ENCODE measurements at places on chromosomes 7 and 10.
A peak's percentile ranks its signal among the peaks of the same experiment; 100 is the strongest.

DNA sequence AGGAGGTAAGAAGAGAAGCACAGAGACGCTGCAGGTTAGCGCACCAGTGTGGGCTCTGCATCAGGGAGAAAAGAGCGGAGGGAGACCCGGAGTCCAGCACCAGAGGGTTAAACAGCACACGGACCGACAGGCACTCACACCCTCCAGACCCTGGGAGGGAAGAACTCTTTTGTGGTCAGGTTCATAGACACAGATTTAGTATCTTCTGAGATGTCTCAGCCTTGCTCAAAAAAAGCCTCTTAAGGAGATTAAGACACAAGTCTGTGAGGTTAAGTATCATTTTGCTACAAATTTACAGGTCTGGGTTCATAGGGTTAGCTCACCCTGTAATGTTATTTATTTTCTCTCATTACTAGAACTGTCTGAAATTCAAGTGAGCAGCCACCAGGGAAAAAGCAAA, 16.8 kb upstream of the NDST2 start:
- no peak for DNase-seq

DNA sequence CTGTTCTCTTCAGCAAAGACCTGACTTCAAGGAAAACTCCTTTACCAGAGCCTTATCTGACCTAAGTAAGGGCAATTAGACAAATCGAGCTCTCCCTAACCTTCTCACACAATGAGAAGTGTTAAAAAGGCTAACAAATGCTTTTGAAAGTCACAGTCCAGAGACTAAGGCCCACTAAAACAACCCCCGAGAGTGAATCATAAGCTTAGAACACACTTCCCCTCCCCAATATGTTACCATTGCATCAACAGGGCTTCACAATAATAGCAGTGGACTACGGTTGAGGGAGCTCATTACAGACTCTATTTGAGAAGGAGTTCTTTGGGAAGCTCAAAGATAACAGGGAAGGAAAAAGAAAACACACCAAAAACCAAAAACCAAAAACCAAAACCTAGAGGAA, 28.6 kb upstream of the ZEB1 start:
- no peak for DNase-seq

DNA sequence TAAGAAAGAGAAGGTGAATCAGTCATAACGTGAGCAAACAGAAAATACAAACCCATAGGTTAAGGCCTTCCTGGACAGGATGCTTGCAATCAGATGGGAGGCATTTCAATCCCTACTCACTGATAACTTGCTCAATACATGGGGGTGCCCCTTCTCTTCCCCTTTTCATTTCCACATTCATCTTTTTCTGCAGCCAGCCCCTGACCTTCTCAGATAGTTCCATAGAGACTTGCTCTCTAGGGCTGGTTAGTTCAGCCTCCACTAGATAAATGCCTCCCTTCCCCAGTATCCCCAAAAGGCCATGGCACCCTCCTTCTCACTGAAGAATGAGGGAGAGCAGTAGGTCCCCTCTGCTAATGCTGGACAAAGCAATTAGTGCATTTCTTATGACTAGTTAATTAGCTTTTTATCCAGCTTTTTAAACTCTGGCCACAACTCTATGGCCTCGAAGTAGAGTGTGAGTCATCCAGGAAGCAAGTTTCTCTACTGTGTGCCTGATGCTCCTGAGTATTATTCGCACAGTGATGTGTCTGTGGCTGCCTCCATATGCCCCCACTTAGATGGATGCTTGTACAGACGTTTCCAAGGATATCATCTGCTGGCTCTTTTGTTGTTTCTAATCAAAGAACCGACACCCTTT, 12.7 kb downstream of the CHN2 start:
- no peak for DNase-seq

DNA sequence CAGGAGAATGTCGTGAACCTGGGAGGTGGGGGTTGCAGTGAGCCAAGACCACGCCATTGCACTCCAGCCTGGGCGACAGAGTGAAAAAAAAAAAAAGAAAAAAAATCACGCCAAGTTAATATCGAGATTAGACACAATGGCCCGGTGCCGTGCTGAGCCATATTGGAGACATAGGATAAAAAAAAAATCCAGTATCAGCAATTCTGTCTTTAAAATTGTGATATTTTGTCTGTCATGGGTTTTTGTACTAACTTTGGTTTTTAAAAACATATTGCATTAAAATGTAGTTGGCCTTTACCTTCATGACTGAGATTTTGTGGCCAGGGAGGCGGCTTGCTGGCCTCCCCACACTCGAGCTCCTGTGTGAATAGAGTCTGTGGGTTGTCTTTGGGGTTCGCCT, 62.8 kb upstream of the PITRM1 start:
- no peak for DNase-seq

GRCh38 chr7:112084520-112084971, 121.7 kb downstream of the DOCK4 start:
- DNase-seq = no peak

DNA sequence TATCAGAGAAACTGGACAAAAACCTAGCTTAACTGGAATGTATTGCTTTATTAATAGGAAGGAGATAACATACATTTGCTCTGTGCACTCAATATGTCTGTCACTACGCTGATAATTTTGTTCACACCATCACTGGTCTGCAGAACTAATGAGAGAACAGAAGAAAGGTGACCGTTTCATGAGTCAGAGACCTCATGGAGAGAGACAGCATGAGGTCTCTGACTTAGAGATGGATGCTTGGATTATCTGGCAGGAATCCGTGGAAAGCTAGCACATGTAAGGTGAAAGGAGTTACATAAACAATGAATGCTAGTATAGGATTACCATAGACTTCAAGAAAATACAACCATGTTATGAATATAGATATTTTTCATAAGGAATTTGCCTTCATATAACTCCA, 947.3 kb downstream of the IPMK start:
- no peak for DNase-seq

GRCh38 chr10:14602807-14603533, 171.7 kb downstream of the FAM107B start:
- no peak for DNase-seq

DNA sequence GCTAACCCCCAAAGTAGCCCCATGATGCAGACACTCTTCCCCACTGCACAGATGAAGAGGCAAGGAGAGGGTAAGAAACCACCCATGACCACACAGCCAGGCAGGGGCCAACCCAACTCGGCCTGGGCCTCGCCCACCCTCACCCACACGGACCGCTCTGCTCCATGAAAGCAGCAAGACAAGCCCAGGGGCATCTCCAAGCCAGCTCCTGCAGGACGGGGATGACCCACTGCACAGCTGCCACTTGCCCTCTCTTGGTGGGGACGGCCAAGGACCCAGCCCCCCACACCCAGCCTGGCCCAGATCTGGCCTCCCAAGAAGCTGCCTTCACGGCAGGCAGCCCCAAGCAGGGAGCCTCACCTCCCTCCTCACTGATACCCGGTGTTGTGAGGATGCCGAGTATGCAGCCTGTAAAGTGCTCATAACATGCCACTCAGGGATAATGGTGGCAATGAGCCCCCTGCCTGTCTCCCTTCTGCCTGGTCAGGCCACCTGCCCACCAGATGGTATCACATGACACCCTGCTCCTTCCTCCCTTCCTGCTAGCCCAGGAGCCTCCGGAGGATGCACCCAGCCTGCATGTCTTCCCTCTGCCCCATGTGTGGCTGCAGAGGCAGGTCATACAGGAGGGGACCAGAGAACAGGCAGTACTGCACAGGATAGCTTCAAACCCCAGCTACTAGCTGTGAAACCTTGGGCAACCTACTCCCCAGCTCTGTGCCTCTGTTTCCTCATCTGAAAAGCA, 23.3 kb downstream of the OGDHL start:
- no peak for DNase-seq

DNA sequence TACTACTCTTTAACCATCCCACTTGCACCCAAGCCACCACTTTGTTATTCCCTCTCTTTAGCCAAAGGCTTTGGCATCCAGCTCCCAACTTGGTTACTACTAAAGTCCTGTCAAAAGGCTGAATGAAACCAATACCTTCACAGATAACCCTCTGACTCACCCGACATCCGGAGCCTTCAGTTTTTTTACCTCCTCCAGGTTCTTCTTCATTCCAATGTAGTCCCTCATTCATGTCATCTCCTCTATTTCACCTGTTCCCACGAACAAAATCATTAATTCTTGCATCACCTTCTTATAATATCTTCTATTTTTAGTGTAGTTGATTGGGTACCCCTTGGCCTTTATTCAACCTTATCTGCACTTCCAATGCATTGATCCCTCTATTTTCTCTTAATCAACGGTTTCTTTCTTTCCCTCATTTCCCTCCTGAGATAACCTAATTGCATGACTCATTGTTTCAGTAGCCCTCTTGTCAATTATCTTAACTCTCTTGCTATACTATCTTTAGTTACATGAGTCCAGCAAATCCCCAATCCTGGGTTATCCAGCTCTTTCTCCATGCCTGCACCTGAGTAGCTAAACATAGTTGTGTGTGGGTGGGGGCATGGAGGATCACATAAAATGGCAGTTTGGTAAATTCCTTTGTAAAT, 87.2 kb upstream of the COL1A2 start:
- no peak for DNase-seq

DNA sequence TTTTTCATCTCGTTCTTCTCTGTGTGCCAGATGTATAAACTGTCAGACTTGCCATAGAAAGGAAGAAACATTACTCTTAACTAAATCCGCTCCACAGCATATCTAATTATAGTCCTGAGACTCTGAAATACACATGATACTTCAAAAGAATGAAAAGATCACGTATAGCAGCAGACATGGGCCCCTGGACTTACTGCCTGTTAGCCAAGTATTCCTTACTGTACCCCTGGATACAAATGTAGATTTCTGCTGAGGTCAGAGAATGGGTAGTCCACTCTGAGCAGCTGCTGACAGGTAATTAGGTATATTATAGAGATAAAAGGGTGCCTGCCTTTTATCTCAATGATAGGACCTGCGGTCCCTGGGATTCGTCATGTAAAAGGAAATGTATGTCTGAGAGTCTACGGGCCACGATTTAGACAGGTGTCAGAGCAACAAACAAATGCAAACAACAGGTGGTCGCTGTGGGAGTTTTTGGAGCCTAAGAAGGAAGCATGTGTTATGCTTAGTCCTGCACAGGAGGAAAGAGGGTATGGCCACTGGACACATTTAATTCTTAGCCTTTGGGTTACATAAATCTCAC, 69.4 kb downstream of the VOPP1 start:
- DNase-seq = no peak

GRCh38 chr10:128128582-128128981, 2.4 kb upstream of the MKI67 start:
- no peak for DNase-seq

DNA sequence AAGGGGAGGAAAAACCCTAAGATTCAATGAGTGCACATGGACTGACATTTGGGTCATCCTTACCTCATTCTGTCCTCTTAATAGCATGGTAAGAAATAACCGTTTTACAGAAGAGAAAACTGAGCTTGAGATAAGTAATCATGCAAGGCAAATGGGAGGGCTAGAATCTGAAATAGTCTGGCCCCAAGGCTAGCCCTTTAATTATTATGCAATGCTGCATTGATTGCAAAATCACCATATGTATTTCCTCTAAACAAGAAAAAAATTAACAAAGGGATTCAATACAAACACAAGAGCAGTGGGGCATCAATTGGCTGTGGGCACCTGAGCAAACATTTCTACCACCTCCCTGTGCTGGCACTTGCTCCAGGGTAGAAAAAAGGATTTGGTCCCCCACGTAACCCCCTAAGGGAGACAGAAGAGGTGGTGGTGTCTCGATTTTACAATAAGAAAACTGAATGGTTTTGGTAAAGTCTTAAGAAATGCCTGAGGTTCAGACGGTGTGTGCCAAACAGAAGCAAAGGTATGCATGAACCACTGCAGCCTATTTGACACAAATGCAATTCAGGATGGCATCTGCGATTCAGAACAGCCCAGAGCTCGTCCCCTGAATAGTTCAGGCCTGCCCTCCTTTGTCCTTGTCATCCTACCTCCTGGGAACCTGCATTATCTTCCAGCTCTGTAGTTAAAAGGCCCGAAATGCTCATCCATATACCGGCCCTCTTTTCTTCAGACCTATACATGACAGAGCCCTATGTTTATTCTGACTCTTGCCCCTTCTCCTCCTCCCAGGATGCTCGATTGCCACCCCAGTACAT, 23.6 kb downstream of the PIP4K2A start:
- DNase-seq = no peak

GRCh38 chr10:7491949-7492659, 81.3 kb upstream of the SFMBT2 start:
- no peak for DNase-seq

DNA sequence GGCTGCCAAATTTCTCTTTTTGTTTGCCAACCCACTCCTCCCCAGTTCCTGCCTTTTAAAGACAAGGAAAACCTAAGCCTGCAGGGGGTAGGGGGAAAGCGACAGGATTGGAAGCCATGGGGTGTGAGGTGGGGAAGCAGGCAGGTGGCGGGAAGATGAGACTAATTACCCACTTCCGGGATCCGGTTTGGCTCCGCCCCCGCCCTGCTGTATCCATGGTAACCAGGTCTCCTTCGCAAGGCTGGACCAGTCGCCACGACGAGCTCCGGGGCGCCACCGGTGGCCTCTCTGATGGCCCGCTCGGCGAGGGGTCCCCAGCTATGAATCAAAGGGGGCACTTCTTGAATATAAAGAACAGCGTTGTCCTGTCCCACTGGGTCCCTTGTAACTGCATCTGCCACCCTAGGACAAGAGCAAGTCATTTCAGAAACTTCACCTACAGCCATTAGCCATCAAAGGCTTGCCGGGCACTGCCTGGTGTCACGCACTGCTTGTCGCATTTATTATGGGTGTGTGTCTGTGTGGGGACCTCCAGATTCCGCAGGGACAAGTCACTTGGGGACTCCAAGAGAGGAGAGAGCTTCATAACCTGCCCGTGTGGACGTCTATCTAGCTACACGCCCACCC, 55.4 kb upstream of the LMTK2 start:
- DNase-seq = no peak

DNA sequence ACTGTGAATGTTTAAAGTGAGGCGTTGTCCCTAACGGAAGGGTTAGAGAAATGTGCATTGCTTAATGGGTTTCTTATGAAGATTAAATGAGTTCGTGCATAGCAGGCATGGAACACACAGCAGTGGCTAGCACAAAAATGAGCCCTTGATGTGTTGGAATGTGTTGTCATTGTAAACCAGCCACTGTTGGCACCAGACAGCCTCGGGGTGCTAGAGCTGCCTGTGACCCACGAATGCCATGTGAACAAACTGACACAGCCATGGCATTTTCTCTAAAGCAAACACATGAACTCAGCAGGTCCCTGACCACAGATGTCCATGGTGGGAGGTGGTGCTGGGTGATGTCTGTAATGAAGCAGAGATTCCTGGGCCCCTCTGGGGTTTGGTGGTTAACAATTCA, 111.1 kb upstream of the DPP6 start:
- no peak for DNase-seq

GRCh38 chr10:30059209-30060107, at the start of gene JCAD:
Gene JCAD (minus strand): TSS chr10:30059586. CDS start chr10:30047812, 11,774 bp downstream.
- peak; percentile 95 for DNase-seq

DNA sequence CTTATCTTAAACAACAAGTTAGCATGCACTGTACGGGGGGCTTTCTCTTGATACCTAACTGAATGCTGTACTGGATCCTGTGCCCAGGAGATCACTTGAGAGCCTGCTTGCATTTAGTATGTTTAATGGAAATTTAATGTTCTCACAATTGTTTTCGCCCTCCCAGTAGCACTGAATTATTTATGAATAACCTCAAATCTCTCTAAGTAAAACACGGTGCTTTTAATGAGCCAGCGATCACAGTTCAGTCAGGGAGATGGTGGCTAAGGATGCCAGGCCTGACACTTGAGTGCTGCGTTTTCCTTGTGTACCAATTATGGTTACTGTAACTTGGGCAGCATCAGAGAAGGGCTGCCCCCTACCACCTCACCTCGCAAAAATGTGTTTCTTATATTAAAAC, 115.5 kb upstream of the ADARB2 start:
- no peak for DNase-seq

GRCh38 chr10:1094112-1095057, 38.2 kb downstream of the WDR37 start:
- no peak for DNase-seq
